ENCODE measurements at places on chromosomes 4 and X. TPM values are rescaled to one million over a fixed set of nuclear protein-coding genes. Genes with fewer than 3 reads are reported as not detected.

GRCh38 chrX:110407910-110408545 is 49.4 kb downstream of the RTL9 start:
- peaks cover 21% of the 10 kb centered on the region for H3K27me3 ChIP-seq
- peak; percentile 71 for DNase-seq
- H3K36me3 ChIP-seq: no peaks in the 10 kb centered on the region
- no peak overlapping the region for H3K27ac ChIP-seq

The USP38 gene
- total RNA-seq: 34.5 TPM

The ARMCX4 gene
- total RNA-seq: 23.6 TPM

The NDNF gene
- 381 TPM for total RNA-seq

DNA sequence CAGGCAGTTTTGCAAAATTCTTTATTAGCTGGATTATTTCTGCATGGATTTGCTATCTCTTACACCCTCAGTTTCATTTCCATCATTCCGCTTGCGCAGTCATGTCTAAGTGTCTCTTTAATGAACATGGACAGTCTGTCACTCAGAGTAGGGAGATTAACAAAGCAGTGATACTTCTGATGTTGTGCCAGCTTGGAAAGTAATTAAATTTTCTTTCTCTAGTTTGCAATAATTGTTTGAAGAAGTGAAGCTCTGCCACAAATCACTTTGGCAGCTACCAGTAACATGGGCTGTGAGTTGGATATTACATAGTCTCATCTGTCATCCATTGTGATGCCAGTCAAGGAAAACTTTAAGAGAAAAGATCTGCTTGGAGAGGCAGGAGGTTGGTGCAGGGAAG is 324.8 kb upstream of the NWD2 start:
- H3K27ac ChIP-seq: no peak overlapping the region
- H3K27me3 ChIP-seq: no peaks in the 10 kb centered on the region
- H3K36me3 ChIP-seq: no peaks in the 10 kb centered on the region

The EVC2 gene
- total RNA-seq: 11.9 TPM

DNA sequence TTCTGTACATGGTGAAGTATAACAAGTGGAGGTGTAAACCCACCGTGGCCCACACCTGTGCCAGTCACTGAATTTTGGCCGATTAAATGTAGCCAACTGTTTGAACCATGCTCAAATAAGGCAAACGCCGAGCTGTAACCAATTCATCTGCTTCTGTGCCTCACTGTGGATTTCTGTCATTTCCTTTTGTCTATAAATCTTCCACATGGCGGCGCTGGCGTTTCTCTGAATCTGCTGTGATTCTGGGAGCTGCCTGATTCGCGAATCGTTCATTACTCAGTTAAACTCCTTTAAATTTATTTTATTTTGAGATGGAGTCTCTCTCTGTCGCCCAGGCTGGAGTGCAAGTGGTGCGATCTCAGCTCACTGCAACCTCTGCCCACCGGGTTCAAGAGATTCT is 19.2 kb downstream of the SUPT20HL2 start:
- no peaks in the 10 kb centered on the region for H3K36me3 ChIP-seq
- H3K27me3 ChIP-seq: peaks cover 29% of the 10 kb centered on the region
- no peak overlapping the region for H3K4me3 ChIP-seq
- H3K27ac ChIP-seq: no peak overlapping the region
- DNase-seq: no peak

GRCh38 chrX:75596178-75596577 is 73.3 kb upstream of the ZDHHC15 start:
- H3K36me3 ChIP-seq: no peaks in the 10 kb centered on the region
- H3K27me3 ChIP-seq: no peaks in the 10 kb centered on the region
- peak overlapping the region; percentile 45 for H3K27ac ChIP-seq
- peak; percentile 0 for DNase-seq
- H3K4me3 ChIP-seq: no peak overlapping the region

The CSAG1 gene
- total RNA-seq: not detected

DNA sequence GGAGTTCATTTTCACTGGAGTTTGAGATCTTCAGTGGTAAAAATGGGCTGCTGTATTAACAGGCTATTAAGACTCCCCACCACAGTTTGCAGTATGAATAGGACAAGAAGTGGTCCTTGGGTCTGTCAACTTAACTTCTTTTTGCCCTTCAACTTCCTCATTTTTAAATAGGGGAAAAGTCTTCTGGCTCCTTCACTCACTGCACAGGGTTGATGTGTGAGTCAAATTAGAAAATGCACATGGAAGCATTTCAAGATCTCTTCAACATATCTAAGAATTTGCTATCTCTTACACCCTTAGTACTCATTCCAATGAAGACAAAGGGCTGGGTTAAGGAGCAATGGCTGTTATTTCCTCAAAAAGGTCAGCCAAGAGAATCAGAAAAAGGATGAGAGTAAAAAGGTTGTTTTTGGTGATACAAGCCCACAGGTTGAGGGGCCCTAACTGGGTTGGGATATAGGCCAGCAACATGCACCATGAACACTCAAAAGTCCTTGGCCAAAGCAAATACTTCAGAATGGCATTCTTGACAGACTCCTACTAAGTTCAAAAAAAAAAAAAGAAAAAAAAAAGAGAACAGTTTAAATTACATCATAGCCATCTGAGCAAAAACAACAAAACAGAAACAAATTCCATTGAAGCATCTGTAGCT is 13.4 kb downstream of the PDE5A start:
- no peak for DNase-seq
- H3K27me3 ChIP-seq: no peaks in the 10 kb centered on the region
- H3K27ac ChIP-seq: peak overlapping the region; percentile 31

- no peaks in the 10 kb centered on the region for H3K36me3 ChIP-seq
- peaks cover 14% of the 10 kb centered on the region for H3K27me3 ChIP-seq
- no peak overlapping the region for H3K4me3 ChIP-seq
- H3K27ac ChIP-seq: no peak overlapping the region
Observed at GRCh38 chrX:10071451-10072144, 85.2 kb upstream of the CLCN4 start.

The RAB40AL gene
- total RNA-seq: 2.4 TPM

DNA sequence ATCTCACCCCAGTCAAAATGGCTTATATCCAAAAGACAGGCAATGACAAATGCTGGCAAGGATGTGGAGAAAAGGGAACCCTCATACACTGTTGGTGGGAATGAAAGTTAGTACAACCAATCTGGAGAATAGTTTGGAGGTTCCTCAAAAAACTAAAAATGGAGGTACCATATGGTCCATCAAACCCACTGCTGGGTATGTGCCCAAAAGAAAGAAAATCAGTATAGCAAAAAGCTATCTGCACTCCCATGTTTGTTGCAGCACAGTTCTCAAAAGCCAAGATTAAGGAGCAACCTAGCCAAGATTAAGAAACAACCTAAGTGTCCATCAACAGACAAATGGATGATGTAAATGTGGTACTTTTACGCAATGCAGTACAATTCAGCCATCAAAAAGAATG is 70.7 kb downstream of the DCAF12L1 start:
- H3K4me3 ChIP-seq: no peak overlapping the region
- H3K4me1 ChIP-seq: no peaks in the 10 kb centered on the region
- no peaks in the 10 kb centered on the region for H3K36me3 ChIP-seq
- no peak overlapping the region for H3K27ac ChIP-seq
- no peak for DNase-seq
- no peaks in the 10 kb centered on the region for H3K27me3 ChIP-seq

DNA sequence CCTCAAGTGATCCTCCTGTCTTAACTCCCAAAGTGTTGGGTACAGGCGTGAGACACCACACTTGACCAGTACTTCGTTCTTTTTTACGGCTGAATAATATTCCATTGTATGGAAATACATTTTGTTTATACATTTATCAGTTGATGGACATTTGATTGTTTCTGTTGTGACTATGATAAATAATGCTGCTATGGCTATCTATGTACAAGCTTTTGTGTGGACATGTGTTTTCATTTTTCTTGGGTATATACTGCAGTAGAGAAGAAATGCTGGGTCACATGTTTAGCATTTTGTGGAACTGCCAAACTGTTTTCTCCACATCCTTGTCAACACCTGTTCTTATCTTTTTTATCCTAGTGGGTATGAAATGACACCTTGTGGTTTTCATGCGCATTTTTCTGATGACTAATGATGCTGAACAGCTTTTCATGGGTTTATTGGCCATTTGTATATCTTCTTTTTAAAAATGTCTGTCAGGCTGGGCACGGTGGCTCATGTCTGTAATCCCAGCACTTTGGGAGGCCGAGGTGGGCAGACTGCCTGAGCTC is 37.3 kb downstream of the SAT1 start:
- H3K4me3 ChIP-seq: no peak overlapping the region
- no peaks in the 10 kb centered on the region for H3K4me1 ChIP-seq
- no peaks in the 10 kb centered on the region for H3K36me3 ChIP-seq
- no peak for DNase-seq

- no peak for DNase-seq
- H3K27me3 ChIP-seq: peaks cover 4% of the 10 kb centered on the region
- H3K4me1 ChIP-seq: no peaks in the 10 kb centered on the region
- H3K27ac ChIP-seq: no peak overlapping the region
- H3K4me3 ChIP-seq: no peak overlapping the region
Observed at GRCh38 chrX:30153175-30153880, 62.0 kb upstream of the MAGEB2 start.

The PABPC1L2B gene
- not detected for total RNA-seq

- no peaks in the 10 kb centered on the region for H3K36me3 ChIP-seq
- no peak overlapping the region for H3K27ac ChIP-seq
- H3K4me1 ChIP-seq: no peaks in the 10 kb centered on the region
- H3K4me3 ChIP-seq: no peak overlapping the region
- DNase-seq: no peak
Observed at GRCh38 chr4:173345648-173346047, 11.5 kb upstream of the HMGB2 start.

The NSG1 gene
- 22.4 TPM for total RNA-seq

- no peak for DNase-seq
- H3K27ac ChIP-seq: no peak overlapping the region
- H3K4me1 ChIP-seq: no peaks in the 10 kb centered on the region
- no peak overlapping the region for H3K4me3 ChIP-seq
- no peaks in the 10 kb centered on the region for H3K27me3 ChIP-seq
- no peaks in the 10 kb centered on the region for H3K36me3 ChIP-seq
Observed at GRCh38 chr4:102780476-102781144, 19.8 kb upstream of the MANBA start.

DNA sequence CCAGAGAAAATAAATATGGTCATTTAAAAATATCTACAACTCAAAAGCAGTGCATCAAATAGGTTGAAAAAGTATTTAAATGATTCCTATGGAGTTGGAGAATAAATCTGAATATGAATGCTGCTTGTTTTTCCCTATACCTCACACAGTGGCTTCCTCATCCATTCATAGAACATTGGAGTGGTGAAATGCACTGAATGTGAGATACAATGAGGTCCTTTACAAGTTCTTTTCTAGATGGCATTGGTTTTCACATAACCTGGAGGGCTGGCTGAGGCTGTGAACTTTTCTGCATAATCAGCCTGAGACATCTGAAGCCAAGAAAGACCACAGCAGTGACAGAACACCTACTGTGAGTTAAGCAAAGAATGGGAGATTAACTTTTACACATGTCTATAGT is 279.1 kb upstream of the NRK start:
- H3K27ac ChIP-seq: no peak overlapping the region
- H3K4me1 ChIP-seq: no peaks in the 10 kb centered on the region

- H3K4me1 ChIP-seq: no peaks in the 10 kb centered on the region
- no peak overlapping the region for H3K27ac ChIP-seq
- H3K4me3 ChIP-seq: no peak overlapping the region
- no peaks in the 10 kb centered on the region for H3K36me3 ChIP-seq
- peaks cover 4% of the 10 kb centered on the region for H3K27me3 ChIP-seq
Observed at GRCh38 chrX:3136161-3136961, 95.1 kb downstream of the ARSF start.

DNA sequence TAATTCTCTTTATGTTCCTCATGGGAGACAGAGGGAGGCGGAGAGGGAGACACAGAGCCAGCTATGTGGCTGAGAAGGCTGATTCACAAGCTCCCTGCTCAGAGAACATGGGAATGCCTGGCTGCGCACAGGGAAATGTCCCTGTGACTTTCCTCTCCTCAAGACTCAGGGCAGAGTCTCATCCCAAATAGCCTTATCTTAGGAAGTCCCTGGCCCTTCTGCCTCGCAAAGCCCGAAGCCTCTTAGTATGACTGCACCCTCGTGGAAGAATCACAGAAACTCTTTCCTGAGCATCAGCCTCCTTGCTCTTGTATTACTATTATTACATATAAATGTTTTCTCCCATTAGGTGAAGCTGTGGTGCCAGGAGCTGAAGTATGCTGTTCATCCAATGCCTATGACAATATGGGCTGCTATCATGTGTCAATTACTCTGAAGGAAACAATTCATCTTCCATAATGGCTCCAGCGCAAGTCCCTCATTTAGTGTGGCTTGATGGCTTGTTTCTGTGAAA is 230.5 kb downstream of the MGST2 start:
- H3K27ac ChIP-seq: no peak overlapping the region
- no peak overlapping the region for H3K4me3 ChIP-seq
- no peaks in the 10 kb centered on the region for H3K36me3 ChIP-seq
- DNase-seq: no peak
- peaks cover 5% of the 10 kb centered on the region for H3K4me1 ChIP-seq
- no peaks in the 10 kb centered on the region for H3K27me3 ChIP-seq

- H3K4me3 ChIP-seq: no peak overlapping the region
- H3K4me1 ChIP-seq: no peaks in the 10 kb centered on the region
- DNase-seq: no peak
- H3K27ac ChIP-seq: no peak overlapping the region
Observed at GRCh38 chr4:146159384-146160058, 16.0 kb upstream of the LSM6 start.

Measured in lung (tissue), 17 donors.